T-helper 2 cell (primary cell): ENCODE measurements at places on chromosomes 16 and 17.

DNA sequence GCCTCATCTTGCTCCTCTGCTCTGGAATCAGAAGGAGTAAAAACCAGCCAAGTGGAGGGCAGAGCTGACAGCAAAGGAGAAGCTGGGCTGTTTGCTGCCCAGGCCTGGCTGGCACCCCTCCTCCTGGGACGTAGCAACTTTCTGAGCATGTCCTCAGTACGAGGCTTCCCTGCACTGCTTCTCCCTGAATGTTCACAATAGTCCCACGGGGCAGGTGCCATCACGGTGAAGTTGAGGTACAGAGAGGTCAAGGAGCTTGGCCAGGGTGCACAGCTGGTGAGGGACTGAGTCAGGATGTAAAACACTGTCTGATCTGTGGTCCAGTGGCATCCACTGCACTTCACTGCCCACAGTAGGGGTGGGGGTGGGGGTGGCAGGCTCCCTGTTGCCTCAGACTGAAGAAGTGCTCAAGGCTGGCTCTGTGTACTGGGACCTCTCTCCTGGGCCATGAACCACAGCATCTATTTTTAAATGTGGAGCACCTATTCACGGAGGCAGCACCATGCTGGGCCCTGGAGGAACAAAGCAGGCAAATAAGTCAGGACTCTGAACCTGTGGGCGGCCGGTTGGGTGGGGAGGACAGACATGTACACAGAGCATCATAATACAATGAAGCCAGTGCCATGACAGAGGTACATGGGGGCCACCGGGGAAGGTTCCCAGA is 369.5 kb downstream of the SEC14L1 start:
- DNase-seq = no peak

DNA sequence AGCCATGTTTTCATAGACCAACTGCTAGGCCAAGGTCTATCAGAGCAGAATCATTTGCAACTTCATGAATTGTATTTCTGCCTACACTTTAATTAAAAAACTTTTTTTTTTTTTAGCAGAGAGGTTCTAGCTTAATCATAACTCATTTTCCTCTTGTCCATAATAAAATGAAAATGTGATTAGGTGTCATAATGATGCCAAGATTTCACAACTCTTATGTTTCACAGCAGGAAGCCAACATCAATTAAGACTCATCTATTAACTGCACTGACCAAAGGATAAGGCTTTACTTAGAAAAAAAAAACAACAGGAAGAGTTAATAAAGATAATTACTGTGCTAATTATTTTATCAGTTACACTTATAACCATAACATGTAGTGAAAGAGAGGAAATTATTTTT is 18.9 kb upstream of the RNF43 start:
- no peak for DNase-seq

GRCh38 chr16:48575471-48576050 is 34.4 kb downstream of the N4BP1 start:
- DNase-seq = no peak

DNA sequence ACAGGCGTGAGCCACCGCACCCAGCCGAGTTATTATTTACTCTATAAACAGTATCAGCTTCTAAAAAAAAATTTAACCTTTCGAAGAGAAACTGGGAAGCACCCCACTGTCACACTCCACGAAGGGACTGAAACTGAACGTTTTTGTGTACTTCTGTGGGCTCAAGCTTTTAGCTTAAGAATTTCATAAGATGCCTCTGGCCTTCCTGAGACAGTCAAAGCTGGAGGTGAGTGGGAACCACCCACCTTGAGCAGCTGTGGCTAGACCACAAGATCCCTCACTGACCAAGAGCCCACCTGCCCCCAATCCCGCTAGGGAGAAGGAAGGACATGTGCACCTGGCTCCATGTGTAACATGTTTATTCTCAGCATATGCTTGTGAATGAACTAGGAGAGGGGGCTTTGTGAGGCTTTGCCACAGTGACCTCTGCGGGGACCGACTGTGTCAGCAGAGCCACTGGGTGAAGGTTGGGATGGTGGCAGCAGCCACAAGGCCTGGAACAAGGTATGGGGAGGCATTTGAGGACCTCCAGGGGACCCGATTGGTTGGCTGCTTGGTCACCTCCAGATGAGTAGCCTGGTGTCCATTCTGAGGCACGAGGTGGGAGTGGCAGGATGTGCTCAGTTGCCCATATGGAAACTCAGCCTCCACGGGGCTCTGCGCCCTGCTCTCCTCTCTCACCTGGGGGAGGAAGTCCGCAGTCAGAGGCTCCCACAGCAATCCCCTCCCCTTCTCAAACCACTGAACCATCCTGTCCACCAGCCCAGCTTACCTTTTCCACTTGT is 4.8 kb downstream of the DPEP3 start:
- no peak for DNase-seq

- DNase-seq = no peak
These were observed 255.6 kb upstream of the HSBP1 start for GRCh38 chr16:83552228-83552627.

GRCh38 chr16:49602976-49603310 is 229.3 kb downstream of the C16orf78 start:
- no peak for DNase-seq

DNA sequence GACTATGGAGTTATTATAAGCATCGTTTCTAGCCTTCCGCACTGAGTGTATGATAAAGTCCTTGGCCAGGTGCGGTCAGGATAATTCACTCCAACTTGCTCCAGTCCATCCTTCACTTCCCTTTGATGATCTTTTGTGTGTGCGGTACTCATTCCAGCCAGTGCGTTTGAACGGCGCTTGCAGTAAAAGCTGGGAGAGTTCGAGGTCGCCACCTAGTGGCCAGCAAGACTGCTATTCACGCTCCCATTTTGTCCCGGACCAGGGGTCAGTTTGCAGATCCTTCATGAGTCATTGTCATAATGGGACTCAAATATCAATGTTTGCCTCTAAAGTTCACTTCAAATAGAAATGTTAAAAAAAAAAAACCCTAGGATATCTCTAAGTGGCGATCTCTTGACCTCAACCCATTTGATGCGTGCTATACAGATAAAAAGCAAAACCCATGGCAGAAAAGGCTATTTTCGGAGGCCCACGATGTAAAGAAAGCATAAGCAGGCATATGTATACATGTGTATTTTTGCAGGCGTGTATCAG is 417.1 kb downstream of the TMEM114 start:
- DNase-seq = no peak

DNA sequence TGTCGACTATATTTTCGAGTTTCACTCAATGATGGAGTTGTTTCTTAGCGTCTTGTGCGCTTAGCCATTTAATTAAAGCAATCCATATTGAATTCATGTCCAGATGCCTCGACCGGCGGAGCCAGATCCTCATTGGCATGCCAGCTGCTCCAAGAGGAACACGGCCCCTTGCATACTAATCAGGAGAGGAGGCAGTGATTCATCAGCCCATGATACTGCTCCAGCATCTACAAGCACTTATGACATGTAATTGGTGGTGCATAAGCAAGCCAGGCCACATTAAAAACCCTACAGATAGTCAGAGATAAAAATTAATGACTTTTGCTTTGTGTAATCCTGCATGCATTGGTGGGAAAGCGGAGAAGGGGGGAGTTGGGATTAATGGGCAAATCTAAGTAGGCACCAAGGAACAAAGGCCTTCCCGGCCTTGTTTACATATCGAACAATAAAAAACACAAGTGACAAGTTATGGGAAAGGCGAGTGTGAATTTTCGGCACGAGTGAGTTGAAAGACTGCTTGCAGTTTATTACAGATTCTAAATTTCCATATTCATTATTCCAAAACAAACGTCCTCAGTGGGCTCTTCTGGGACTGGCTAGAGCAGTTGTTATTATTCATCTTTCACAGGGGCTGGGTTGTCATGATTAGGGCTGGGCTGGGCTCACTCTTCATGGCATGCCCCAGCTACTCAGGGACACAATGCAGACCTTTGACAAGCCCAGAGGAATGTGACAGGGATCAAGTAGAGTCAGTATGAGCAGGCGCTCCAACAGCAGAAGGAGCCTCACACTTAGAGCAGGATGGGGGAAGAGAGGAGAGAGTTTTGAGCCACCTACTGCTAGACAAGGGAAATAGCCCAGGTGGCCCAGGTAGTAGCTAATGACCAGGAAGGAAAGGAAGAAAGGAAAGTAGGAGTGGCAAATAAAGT is 281.7 kb upstream of the ZFHX3 start:
- DNase-seq = no peak

DNA sequence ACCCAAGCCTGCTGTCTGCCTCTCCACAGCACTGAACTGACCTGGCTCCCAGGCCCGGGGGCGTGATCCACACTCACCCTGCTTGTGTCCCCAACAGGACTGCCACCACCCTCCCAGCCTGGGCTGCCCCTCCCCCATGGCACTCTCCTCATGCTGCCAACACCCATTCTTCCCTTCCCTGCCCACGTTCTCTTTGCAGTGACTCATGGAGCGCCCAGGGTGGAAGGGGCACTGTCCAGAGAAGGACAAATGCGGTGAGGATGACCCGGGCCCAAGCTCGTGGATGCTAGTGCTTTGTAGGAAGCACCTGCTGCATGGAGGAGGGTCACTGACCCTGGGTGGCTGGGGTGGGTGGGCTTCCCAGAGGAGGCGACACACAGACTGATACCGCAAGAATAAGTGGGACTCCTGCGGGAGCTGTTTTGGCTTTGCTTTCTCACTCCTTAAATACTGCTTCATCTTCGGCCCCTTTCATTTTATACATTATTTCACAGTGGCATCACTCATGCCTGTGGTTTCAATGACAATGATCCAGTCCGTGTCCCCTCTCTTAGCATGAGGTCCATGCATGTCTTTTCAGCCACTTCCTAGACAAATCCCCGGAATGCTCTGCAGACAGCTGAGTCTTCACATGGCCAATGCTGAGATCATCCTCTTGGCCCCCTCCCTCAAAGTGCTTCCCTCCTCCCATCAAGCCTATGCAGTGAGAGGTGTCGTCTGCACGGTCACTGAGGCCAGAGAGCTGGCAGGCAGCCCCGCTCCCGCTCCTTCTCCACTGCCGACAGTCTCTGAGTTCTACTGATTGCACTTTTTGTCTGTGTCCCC is 17.6 kb downstream of the CDK5R1 start:
- no peak for DNase-seq

- DNase-seq = peak; percentile 58
These were observed 175.3 kb downstream of the UTP18 start for GRCh38 chr17:51435641-51436091.

- no peak for DNase-seq
These were observed 5.3 kb downstream of the SGSH start for GRCh38 chr17:80214878-80215210.

DNA sequence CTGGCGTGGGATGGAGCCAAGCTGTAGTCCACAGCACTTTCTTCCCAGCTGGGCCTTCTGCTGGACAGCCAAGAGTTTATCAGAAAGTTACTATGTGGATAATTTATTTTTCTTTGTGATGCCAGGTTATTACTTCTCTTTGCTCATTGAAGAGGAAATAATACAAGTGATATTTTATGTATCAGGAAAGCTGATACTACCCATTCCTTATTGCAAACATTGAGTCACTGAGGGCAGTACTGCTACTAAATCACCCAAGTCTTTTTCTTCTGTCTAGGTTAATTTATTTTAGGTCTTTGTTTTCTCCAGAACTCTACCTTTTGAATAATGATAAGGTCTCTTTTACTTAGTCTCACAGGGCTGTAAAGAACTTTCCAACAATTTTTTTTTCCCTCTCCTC is 8.3 kb downstream of the NUP93 start:
- no peak for DNase-seq
